ENCODE measurements at places on chromosomes 16 and 17.

GRCh38 chr16:10297341-10298006, 88.4 kb upstream of the ATF7IP2 start:
- no peak for DNase-seq

- DNase-seq = peak; percentile 59
Measured at GRCh38 chr17:59329176-59330052, 2.0 kb upstream of the YPEL2 start.

GRCh38 chr17:7707446-7707845, 2.4 kb downstream of the EFNB3 start:
- no peak for DNase-seq

- DNase-seq = no peak
Measured at GRCh38 chr16:53886482-53887378, 182.8 kb downstream of the FTO start.

GRCh38 chr16:29694384-29695195, 15.6 kb downstream of the QPRT start:
- no peak for DNase-seq

DNA sequence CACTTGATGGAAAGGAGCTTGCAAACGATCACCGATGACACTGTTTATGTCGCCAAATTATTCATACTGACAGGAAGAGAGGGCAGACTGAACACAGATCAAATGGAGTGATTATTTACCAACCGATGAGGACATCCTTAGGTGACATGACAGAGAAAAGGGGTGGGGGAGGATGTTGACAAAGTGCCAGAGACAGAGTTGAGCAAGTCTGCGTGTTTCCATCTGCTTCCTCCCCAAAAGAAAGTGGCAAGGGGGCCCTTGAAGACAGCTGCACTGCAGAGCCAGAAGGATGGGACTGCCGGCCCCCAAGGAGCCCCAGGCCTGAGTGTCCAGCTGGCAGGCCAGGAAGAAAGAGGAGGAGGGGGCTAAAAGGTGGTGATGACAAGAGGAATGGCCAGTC, 191.0 kb upstream of the RPL38 start:
- DNase-seq = no peak

DNA sequence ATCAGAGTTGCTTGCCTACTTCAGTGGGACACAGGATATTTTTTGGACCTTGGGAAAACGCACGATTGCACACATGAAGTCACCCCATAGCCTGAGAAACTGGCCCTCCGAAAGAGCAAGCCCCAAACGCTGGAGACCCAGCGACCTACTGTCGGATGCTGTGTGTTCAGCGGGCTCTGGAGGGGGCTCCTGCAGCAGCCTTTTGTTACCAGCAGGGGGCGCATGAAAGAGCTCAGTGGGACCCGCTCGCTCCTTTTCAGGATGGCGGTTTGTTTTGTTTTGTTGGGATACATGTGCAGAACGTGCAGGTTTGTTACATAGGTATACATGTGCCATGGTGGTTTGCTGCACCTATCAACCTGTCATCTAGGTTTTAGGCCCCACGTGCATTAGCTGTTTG, 28.4 kb downstream of the MYH3 start:
- DNase-seq = no peak

DNA sequence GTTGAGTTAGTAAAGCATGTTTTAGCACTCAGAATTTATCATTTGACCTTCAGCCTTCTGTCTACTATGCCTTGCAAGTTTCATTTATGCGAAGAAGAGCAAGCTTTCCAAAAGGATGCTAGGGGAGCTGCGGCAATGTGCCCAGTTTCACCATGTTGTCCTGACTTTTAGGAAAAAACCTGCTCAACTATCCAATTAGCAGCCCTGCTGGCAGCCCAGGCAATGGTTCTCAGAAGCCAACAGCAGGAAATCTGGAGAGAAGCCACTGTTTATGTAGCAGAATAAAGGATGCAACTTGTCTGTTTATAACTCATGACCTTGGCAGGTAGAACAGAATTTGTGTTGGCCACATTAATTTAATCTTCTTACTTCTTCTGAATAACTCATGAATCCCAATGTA, 230.8 kb downstream of the ABCC12 start:
- DNase-seq = no peak

- DNase-seq = peak; percentile 84
Measured at GRCh38 chr17:72422505-72423285, 301.9 kb downstream of the SOX9 start.

DNA sequence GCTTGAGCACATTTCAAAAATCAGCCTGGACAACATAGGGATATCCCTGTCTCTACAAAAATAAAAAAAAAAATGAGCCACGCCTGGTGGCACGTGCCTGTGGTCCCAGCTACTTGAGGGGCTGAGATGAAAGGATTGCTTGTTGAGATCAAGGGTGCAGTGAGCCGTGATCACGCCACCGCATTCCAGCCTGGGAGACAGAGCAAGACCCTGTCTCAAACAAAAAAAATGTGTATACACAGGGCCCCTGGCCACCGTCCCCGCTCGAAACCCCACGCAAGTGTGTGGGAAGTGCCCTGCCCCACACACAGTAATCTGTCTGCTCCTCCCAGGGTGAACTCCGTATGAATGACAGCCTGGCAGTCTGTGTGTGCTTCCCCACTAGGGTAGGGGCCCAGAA, 93.0 kb upstream of the RPL38 start:
- DNase-seq = no peak

GRCh38 chr16:12119562-12119961, 143.0 kb downstream of the SNX29 start:
- no peak for DNase-seq

DNA sequence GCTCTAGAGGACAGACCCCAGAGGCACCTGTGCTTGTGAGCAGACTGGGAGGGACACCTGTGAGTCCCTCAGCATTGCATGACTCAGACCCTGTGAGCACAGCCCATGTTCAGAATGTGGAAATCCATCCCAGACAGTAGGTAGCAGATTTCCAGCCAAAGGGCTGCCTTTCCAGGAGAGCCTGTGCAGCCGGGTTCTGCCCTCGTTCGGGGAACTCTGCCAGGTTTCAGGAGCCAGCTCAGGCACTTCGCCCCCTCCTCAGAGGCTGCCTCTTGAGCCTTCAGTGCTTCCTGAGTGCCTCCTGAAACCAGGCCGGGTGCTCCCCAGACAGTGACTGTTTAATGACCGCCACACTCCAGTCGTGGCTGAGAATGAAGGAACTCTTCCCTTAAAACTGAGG, 23.3 kb upstream of the SDR42E2 start:
- no peak for DNase-seq

DNA sequence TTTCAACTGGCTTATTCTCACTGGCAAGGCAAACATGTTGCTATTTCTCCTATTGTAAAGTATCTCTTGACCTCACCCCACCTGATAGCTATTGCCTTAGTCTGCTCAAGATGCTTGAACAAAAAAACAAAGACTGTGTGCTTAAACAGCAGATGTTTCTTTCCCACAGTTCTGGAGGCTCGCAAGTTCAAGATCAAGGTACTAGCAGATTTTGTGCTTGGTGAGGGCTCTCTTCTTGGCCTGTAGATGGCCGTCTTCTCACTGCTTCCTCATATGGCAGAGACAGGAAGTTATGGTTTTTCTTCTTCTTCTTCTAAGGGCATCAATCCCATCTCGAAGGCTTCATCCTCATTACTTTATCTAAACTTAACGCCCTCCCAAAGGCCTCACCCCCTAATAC, 109.7 kb upstream of the CLEC3A start:
- DNase-seq = no peak

DNA sequence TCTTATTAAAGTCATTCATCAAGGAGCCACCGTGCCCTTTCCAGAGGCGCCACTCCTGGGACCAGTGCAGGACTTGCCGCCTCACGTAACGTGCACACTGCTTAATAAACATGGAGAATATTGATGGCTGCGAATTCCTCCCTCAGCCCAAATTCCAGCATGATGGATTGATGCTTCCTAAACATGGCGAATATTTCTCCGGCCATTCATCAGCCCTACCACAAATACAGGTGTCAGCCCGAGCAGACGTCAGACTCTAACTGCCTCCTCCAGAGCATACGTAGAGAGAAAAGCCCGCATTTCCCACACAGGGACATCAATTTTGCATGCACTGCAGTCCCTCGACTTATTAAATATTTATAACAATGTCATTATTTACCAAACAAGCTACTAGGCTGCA, 97.0 kb downstream of the USP31 start:
- no peak for DNase-seq

DNA sequence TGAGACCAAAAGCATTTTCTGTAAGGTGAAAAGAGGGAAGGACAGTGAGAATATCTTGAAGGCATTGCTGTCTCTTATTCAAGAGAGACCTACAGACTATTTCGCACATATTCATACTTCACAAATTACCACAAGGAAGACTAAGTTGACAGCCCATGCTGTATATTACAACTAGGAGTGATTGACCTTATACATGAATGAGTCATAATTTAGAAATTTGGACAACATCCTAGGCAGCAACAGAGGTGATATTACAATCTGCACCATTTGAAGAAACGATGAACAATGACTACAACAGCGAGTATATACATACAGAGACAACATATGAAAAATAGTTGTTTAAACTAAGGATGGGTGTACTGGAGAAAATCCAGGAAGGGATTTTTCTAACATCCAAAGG, 971.7 kb downstream of the CDH11 start:
- no peak for DNase-seq

- DNase-seq = no peak
Measured at GRCh38 chr17:34300652-34301370, 15.3 kb downstream of the CCL11 start.

- DNase-seq = no peak
Measured at GRCh38 chr16:28935924-28936783, 4.4 kb downstream of the CD19 start.

- DNase-seq = no peak
Measured at GRCh38 chr16:63415014-63415413, 1378.8 kb upstream of the CDH8 start.

- no peak for DNase-seq
Measured at GRCh38 chr16:84996365-84996764, 15.0 kb downstream of the ZDHHC7 start.

DNA sequence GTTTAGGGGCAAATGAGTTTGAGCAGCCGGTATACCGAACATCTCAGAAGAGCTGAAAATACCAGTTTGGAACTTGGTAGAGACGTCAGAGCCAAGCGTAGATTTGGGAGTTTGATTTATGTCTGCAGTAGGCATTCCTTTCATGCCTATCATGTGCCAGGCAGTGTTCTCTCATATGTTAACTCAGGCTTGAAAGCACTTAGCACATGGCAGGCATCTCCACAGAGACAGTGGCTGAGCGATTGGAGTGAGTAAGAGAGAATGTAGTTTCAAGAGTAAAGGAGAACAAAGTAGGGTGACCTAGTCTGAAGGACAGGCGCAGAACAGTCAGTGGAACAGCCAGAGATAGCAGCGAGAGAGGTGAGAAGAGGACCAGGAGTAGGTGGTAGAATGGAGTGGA, 207.0 kb downstream of the FTO start:
- no peak for DNase-seq

DNA sequence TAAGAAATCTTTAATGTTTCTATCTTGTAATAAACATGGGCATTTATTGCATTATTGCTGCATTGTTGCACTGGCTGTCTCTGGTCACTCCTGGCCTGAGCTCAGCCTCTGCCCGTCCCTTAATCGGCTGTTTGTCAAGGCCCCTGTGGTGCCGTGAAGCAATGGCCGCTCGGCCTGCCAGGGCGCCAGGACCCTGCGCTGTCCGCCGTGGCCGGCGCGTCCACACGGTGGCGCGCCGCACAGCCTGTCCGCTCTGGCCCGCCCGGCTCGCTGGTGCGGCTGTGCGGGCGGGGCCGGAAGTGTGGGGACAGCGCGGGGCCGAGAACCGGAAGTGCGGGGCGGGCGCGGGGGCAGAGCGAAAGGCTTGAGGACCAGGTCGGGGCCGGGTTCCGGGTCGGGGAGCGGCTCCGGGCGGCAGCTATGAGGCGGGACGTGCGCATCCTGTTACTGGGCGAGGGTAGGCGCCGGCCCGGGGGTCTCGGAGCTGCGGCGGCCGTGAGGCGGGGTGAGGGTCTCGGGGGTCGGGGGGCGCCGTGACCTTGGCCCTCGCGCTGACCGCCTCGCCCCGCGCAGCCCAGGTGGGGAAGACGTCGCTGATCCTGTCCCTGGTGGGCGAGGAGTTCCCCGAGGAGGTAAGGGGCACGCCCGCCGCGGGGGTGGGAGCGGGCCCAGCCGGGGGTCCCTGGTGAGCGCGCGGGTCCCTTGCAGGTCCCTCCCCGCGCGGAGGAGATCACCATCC, at the start of gene RHOT2:
RHOT2 (plus strand) TSS at position 353 of the 739 bp plus-strand sequence; CDS start at position 421, 68 bp downstream.
- no peak for DNase-seq

DNA sequence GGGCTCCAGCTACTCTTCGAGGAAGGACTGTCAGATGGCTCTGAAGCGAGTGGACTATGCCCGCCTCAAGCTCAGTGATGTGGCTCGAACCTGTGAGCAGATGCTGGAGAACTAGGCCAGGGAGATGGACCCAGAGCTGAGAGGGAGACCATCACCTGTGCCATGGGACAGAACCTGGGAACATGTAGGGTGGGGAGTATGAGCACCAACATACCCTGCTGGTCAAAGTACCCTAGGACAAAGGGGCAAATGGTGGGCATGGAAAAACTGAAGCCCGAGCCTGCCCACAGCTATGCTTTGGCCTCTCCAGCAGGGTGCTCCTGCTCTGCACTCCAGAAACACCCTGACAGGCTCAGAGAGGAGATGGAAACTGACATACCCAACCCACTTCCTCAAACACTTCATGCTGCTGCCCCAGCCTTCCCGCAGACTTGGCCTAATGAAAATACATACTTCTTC, 1.9 kb downstream of the MED11 start:
- DNase-seq = no peak

DNA sequence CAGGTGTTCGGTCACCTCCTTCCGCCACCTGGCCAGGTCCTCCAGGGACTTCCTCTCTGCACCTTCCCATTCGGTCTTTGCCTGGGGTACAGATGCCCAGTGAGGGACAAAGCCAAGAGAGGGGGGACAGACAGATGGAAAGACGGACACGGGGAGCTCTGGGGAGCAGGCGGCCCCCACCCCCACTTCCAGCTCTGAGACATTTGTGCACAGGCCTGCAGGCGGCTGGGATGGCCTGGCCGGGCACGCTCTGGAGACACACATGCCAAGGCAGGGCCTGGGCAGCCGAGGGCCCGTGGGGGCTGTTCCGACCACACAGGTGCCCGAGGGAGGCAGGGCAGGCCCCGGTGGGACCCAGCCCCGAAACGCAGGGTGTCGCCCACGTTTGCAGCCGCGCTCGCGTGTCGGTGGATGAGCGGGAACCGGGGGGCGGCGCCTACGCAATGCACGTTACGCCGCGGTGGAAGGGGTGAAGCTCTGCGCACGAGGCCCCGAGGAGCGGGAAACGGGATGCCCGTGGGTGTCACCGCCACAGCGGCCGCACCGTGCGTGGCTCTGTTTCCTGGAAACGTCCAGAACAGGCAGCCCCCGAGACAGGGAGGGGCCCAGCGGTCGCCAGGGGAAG, 6.0 kb downstream of the PERCC1 start:
- no peak for DNase-seq

DNA sequence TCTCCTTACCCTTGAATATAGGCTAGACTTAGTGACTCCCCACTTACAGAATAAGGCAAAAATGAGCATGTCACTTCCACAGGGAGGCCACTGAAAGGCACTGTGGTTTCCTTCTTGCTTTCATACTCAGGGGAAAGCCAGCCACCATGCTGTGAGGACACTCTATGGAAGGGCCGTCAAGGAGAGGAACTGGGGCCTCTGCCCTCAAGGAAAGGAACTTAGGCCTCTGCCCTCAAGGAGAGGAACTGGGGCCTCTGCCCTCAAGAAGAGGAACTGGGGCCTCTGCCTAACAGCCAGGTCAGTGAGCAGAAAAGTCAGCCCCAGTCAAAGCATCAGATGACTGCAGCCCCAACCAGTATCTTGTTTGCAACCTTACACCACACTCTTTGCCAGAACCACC, 30.1 kb downstream of the VPS35 start:
- no peak for DNase-seq

Measured in HFF-Myc (cell line).